ENCODE measurements at places on chromosomes 16 and 17.
A peak's percentile ranks its signal among the peaks of the same experiment; 100 is the strongest.

GRCh38 chr17:45316434-45317110 lies at the start of gene MAP3K14:
Gene MAP3K14 (minus strand): TSS chr17:45317020. CDS start chr17:45290745, 26,275 bp downstream.
- peak; percentile 52 for DNase-seq

- no peak for DNase-seq
These were observed 11.6 kb downstream of the TRPV2 start for GRCh38 chr17:16427020-16427419.

DNA sequence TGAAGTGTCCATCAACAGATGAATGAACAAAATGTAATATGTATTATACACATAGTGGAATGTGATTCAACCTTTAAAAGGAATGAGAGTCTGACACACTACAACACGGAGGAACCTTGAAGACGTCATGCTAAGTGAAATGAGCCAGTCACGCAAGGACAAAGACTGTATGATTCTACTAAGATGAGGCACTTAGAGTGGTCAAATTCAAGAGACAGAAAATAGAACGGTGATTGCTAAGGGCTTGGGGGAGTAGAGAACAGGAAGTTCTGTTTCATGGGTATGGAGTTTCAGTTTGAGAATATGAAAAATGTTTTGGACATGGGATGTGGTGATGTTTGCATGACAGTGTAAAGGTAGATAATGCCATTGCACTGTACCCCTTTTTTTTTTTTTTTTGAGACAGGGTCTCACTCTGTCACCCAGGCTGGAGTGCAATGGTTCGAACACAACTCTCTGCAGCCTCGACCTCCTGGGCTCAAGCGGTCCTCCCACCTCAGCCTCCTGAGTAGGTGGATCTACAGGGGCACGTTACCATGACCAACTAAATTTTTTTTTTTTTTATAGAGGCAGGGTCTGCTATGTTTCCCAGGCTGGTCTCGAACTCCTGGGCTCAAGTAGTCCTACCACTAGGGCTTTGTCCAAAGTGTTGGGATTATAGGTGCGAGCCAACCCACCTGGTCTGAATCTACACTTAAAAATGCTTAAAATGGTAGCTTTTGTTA lies 2.9 kb upstream of the CCDC102A start:
- no peak for DNase-seq

DNA sequence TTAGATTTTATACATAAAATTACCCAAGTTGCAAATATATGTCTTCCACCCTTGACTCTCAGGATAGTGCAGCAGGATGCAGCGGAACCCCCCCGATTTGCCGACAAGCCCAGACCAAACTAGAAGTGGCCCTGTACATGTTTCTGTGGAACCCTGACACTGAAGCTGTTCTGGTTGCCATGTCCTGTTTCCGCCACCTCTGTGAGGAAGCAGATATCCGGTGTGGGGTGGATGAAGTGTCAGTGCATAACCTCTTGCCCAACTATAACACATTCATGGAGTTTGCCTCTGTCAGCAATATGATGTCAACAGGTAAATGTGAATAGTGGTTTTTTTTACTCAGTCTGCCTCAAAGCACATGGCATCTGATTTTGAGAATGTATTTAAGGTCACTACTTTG lies 70.7 kb downstream of the OMG start:
- no peak for DNase-seq

DNA sequence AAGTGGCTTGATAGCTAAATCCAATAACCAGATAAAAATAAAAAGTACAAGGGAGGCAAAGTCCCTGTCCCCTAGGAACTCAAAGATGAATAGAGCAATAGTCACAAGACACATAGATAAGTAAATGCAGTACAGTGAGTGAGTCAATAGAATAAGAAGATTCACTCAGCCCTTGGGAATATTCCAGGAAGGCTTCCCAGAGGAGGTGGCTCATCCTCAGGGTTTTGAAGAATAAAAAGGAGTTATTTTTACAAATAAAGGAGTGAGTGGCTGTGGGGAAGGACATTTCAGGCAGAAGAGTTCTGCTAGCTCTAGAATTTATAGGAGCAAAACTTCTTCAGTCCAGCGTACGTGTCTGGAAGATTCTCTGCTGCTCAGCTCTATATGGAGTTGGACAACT lies 177.4 kb upstream of the SDK2 start:
- no peak for DNase-seq
